ENCODE measurements at places on chromosomes 2 and 18. TPM values are rescaled to one million over a fixed set of nuclear protein-coding genes. Genes with fewer than 3 reads are reported as not detected.
A peak's percentile ranks its signal among the peaks of the same experiment; 100 is the strongest.

DNA sequence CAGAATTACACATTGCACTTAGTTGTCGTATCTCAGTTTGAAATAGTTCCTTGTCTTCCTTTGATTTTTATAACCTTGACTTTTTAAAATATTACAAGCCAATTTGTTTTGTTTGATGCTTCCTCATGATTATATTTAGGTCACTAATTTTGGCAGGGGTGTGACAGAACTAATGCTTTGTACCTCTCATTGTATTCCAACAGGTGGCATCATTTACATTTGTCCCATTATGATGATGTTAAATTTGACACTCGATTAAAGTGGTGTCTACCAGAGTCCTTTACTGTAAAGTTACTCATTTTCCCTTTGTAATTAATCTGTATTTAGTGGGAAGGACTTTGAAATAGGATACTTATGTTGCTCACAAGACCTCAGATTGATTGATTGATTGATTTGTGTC lies 21.5 kb upstream of the MFSD2B start:
- peak; percentile 19 for DNase-seq

DNA sequence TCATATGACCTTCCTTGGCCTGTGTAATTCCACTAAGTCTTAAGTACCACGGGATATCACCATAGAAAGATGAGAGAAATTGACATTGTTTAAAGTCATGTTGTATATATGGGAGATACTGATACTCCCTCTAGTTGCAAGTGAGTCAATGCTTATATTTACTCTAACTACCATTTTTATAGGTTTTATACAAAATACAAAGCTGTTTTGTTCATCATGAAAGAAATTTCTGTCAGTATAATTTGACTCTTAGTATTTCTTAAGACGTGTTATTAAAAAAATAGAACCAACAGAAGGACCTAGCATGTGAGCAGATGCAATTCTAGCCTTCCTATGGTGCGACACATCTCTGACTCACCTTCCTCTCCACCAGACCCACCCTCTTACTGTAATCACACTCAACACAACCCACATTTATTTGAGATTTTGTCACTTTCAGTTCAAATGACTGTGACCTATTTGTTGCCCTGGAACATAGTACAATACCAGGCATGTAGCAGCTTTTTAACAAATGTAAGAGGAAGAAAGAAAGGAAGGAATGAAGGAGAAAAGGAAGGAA lies 453.1 kb downstream of the CMPK2 start:
- no peak for DNase-seq

DNA sequence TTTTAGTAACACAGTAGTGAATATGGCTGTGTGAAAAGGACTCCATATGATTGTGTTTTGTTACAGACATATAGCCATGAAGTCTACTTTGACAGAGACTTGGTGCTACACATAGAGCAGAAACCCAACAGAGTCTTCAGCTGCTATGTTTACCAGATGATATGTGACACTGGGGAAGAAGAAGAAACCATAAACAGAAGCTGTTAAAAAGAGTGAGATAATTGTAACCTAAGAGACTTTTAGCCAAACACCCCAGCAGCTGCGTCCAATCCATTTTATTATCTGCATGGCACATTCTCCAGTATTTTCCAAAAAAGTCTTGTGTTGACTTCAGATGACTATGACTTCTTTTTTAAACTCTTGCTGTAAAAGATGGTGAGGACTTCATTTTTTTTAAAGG lies 41.4 kb upstream of the CYBRD1 start:
- no peak for DNase-seq

DNA sequence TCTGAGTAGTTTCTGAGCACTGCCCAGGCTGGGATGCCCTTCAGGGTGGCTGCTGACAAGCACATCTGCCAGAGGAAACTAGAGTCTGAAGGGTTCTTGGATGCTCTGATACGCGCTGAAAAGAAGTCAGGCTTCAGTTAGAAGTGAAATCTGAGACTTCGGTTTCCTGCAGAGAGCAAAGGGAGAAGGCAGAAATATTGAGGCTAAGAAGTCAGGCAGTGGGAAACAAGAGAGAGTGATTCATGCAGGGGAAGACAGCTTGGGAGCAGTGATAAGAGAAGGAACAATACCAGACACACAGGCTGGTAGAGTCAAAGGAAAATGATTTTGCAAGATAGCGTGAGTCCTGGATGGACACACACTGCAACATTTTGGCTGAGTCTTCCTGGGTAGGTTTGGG lies 51.0 kb upstream of the BOD1L2 start:
- DNase-seq = peak; percentile 20

CHPF gene
- 73.7 TPM for total RNA-seq

DNA sequence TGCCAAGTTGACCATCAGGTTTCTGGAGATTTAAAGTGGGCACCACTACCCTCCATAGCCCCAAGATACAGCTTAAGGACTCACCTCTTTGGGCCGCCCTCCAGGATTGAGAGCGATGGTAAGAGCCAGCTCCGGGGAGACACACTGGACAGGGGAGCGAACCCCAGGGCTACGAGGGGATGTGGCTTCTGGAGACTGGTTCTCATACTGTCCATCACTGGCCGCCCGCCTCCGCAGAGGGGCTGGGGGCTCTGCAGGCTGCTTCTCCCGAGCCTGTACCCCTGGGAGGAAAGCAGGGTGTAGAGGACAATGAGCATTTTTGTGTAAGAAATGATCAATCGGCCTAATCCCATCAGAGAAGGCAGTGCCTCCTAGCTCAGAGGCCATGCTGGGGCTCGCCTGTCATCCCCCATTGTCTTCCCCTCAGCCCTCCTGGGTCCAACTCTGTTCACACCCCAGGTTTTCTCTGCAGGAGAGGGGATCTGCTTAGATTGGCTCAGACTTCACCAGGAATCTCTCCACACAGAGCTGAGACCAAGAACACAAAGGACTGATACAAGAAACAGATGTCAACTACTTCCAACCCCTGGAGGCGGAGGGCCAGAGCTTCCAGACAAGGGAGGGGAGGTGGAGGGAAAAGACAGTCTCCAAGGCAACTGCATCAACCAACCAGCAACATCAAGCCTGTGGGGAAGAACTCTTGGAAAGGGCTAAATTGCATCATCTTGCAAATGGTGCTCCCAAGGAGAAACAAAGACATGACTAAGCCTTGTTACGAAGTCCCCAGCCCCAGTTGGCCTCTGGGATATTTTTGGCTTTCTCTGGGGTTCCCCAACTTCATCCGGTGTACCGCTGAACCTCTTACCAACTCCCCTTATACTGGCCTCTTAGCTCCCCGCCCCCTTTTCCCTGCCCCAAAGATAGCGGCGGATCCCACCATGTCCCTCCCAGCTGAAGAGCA lies 166.6 kb downstream of the TNS1 start:
- DNase-seq = peak; percentile 94

TCF7L1 gene
- total RNA-seq = 0.39 TPM

GRCh38 chr2:28322051-28322450 lies 70.6 kb upstream of the FOSL2 start:
- no peak for DNase-seq

UGT1A10 gene
- total RNA-seq = not detected

DNA sequence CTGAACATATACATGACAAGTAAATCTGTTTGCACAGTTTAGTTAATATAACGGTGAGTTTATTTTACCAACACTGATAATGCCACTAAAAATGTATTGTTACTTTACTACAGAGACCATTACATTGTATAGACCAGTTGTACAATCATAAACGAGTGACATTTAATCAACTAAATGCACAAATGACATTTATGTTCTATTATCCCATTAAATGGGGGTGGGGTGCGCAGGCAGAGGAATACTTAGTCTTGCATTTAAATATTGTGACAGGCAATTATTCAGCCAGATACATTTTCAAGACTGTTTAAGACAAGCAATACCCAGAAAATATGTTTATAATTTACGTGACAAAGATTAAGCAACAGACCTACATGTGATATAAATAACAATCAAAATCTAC lies 72.0 kb upstream of the CHAC2 start:
- no peak for DNase-seq

- DNase-seq = no peak
Measured at GRCh38 chr2:101569886-101570520, 95.1 kb upstream of the RFX8 start.
